ENCODE measurements at places on chromosomes 12 and 14.

- DNase-seq = no peak
Observed at GRCh38 chr12:131249246-131250027, 295.7 kb downstream of the ADGRD1 start.

- DNase-seq = no peak
Observed at GRCh38 chr12:42582050-42582449, 7.5 kb downstream of the PRICKLE1 start.

- DNase-seq = no peak
Observed at GRCh38 chr12:65761301-65761700, 63.0 kb upstream of the HMGA2 start.

DNA sequence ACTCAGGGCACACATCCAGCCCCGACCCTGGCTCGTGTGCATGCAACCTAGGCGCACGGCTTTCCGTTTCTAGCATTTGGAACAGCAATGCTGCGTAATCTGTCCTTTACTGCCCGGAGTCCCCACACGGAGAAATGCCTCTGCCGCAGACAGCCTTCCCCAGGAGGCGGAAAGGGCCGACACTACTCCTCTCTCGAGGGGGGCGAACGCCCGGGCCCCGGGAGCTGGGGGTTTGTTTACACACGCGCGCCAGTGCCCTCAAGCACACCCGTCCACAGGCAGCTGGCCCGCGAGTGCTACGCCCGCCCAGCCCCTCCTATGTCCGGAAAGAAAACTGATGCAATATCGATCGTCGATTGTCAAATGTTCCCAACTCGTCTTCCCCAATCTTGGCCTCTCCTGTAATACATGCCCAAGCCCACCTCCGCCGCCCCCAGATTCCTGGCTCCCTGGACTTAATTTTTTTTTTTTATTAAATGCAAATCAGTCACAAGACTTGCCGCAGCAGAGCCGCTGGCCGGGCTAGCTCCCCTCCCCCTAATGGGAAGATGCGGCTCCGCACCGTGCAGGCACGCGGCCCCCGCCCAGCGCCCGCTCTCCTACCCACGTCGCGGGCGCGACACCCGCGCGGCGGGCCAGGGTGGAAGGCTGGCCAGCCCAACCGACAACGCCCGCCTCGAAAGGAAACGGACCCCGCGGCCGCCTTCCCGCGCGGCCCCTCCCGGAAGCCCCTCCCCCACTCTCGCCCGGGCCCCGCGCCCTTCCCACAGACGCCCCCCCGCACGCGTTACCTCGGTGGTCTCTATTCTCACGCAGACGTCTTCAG lies 642 bp downstream of the SLC38A2 start:
- peak; percentile 52 for DNase-seq

- no peak for DNase-seq
Observed at GRCh38 chr14:51603495-51603894, 48.2 kb upstream of the FRMD6 start.

GRCh38 chr12:123118497-123118896 lies 32.4 kb downstream of the PITPNM2 start:
- DNase-seq = no peak

DNA sequence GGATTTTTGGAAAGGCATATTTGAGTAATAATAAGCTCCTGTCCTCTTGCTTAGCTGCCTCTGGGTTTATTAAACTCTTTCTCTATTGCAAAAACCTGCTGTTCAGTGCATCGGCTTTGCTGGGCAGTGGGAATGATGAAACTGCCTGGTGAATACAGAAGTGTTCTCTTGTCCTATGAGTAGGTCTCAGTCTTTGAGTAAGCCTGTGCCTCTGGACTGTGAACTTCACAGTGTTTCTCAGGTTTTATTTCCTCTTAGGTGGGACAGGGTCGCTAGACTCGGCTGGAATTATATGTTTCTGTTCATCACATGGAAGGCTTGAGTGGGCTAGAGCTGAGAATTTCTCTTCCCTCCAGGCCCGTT lies 46.4 kb downstream of the CRADD start:
- no peak for DNase-seq

DNA sequence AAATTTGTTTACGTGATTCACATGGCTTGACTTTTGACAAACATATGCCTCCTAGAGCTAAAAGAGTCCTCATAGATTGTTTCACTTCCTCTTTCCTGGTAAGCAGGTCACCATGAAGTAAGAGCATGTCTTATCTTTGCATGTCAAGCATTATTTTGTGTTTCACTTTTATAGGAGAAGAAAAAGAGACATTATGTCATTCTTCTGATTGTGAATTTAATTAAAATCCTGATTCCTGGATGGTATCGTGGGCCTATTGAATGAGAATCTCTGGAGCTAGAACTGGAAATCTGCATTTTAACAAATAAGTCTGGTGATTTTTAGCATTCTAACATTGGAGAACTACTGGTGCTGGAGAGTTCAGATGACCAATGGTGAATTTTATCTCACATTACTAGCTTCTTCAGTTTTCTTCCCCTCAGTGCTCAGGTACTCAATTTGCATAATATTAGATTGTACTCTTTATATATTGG lies 218.6 kb upstream of the ATP2B1 start:
- DNase-seq = no peak

- DNase-seq = no peak
Observed at GRCh38 chr12:90953956-90954421, 987 bp downstream of the CCER1 start.

GRCh38 chr12:25130741-25131188 lies 64.2 kb downstream of the DNAI7 start:
- peak; percentile 72 for DNase-seq

DNA sequence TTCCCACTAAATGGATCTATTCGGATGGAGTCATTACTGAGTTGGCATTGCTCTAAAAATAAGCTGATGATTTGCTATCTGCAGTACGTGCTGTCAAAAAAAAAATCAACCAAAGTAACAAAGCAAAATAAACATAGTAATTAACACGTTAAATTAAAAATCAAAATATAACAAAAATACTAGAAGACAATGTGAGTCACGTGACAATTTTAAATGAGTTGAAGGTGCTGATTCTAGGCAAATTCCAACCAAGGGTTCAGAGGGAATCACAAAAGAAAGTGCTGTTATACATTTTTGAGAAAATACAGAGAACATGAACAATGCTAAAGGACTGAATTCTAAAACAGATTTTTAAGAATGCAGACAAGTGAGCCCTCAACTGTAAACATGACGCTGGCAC lies 45.2 kb upstream of the IFNG-AS1 start:
- DNase-seq = no peak

- no peak for DNase-seq
Observed at GRCh38 chr12:80192087-80192486, 92.8 kb downstream of the OTOGL start.

- no peak for DNase-seq
Observed at GRCh38 chr12:107228076-107228475, 134.7 kb upstream of the CRY1 start.

DNA sequence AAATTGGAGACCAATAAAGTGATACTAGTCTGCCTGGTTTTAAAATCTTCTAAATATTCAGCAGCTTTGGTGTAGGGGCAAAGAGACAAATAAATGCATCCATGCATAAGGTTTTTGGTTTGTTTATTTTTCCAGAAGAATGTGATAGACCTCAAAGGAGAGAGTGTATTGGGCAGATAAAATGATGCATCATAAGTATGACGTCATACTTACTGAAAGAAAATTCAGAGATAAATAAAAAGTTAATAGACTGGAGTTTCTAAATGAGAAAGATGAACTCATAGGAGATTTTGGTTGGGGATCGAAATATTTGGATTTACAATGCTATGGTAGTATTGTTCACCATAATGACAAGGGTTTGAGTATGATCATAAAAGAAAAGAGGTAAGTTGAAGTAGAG lies 10.2 kb downstream of the SYT10 start:
- no peak for DNase-seq

GRCh38 chr14:75689012-75689411 lies 28.0 kb downstream of the TTLL5 start:
- DNase-seq = no peak

GRCh38 chr14:91368776-91369416 lies 48.7 kb downstream of the CCDC88C start:
- no peak for DNase-seq

- DNase-seq = no peak
Observed at GRCh38 chr14:103480595-103480994, 42.0 kb downstream of the CKB start.

GRCh38 chr14:64993266-64993930 lies 6.7 kb downstream of the FNTB start:
- no peak for DNase-seq

- peak; percentile 46 for DNase-seq
Observed at GRCh38 chr14:39267608-39268005, 33.9 kb downstream of the MIA2 start.

GRCh38 chr12:130498589-130499385 lies 161.1 kb downstream of the PIWIL1 start:
- DNase-seq = no peak

DNA sequence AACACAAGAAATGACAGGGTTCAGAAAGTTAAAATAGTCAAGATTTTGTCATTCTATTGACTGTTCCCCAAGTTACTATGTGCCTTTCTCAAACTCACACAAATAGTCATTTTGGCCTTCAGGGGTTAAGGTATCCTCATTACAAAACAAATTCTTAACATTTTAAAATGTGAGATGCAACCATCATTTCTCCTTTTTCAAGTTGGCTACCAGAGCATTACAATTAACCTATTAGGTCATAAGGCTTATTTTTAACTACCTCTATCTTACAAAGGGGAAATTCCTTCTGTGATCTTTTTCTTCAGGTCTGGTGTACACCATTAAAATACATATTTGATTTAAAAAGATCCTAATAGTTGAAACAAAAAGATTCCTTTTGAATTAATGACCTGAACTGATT lies 61.2 kb downstream of the SLC38A1 start:
- DNase-seq = no peak

GRCh38 chr12:110689281-110690126 lies 589 bp upstream of the HVCN1 start:
- DNase-seq = no peak

DNA sequence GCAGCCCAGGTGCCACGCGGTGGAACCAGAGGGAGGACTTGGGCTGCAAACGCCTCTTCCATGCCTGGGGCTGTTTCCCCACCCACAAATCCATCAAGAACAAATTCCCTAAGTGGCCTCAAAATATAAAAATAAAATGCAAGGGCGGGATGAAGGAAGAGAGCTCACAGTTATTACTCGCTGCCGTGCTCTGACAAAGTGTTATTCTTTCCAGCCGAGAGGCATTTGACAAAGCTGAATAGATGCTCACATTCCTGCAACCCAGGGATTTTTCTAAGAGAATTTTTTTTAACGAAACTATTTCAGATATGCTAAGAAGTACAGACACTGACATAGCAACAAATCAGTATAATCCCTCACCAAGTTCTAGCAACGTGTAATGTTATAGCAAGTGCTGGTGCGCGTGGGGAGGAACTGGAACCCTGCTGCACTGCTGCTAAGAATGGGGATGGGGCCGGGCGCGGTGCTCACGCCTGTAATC lies 70.7 kb downstream of the SCARB1 start:
- DNase-seq = no peak

GRCh38 chr12:15131431-15131830 lies 89.8 kb downstream of the RERG start:
- peak; percentile 26 for DNase-seq

GRCh38 chr12:117408161-117408791 lies 46.9 kb upstream of the NOS1 start:
- no peak for DNase-seq

DNA sequence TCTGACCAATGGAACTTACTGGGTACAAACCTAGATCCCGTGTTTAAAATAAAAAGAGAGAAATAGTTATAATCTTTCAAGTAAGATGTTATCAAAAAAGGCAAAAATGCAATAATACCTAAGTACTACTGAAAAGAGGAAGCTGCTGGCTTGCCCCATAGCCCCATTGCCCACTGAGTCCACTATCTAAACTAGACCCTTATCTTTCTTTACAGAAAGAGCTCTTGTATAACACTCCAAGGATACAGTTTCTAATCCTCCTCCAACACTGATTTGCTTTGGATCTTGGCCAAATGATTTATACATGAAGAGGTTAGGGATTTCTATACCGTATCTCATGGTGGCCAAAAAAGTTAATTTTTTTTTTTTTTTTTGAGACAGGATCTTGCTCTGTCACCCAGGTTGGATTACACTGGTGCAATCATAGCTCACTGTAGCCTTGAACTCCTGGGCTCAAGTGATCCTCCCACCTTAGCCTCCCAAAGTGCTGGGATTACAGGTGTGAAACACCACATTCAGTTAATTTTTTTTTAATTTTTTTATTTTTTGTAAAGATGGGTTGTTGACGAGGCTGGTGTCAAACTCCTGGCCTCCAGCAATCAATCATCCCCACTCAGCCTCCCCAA lies 2.6 kb downstream of the GXYLT1 start:
- no peak for DNase-seq

- peak; percentile 84 for DNase-seq
Observed at GRCh38 chr14:21014761-21015190, 10.1 kb downstream of the NDRG2 start.

- DNase-seq = no peak
Observed at GRCh38 chr12:2152134-2152533, 99.3 kb downstream of the CACNA1C start.

DNA sequence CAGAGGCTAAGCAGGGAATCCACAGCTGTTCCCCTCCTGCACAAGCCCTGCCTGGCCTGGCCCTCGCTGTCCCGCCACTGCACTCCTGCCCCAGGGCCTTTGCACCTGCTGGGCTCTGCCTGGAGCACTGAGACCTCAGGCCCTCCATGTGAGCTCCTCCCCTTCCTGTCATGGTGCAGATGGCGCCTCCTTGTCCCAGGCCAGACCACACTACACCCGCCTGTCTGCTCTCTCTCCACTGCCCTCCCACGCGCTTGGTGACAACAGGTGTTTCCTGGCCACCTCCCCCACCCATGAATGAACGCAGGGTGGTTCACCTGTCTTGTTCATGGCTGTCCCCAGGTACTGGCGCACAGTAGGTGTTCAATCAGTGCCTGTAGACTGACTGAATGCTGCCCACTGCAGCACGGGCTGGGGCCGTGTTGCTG lies 82.9 kb downstream of the NCOR2 start:
- DNase-seq = no peak

GRCh38 chr12:63855299-63855698 lies 10.8 kb downstream of the SRGAP1 start:
- no peak for DNase-seq

- DNase-seq = no peak
Observed at GRCh38 chr12:114136631-114137030, 170.5 kb upstream of the RBM19 start.

DNA sequence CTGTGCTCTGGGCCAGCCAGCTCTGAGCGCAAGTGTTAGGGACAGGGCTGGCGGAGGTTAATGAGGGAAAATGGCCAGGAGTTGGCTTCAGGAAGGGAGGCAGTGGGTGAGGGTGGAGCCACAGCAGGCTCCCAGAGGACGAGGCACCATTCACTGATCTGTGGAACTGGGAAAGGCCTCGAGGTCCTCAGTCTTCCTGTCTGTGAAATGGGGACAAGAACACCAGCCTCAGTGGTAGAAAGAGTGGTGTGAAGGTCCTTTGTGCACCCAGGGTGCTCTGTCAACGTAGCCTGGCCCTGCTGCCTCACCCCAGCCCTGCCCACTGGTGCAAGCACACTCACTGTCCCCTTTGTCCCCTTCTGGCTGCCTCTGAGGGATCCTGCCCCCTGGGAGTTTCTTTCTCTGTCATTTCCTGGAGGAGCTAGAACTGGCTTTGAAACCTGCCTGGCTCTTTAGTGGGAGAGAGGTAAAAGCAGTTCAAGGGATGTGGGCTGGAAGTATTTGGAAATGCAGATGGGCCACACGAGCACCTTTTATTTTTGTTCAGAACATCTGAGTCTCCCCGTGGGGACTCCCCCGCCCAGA lies 25.0 kb downstream of the SYNDIG1L start:
- no peak for DNase-seq

GRCh38 chr14:42192738-42193653 lies 586.3 kb downstream of the LRFN5 start:
- DNase-seq = peak; percentile 81

- DNase-seq = no peak
Observed at GRCh38 chr12:57882575-57882974, 36.0 kb upstream of the CTDSP2 start.
